Activated CD8-positive, alpha-beta T cell treated with anti-CD3 and anti-CD28 coated beads for 36 hours (primary cell): ENCODE measurements at places on chromosomes 11 and 22. TPM values are rescaled to one million over a fixed set of nuclear protein-coding genes. Genes with fewer than 3 reads are reported as not detected.

DNA sequence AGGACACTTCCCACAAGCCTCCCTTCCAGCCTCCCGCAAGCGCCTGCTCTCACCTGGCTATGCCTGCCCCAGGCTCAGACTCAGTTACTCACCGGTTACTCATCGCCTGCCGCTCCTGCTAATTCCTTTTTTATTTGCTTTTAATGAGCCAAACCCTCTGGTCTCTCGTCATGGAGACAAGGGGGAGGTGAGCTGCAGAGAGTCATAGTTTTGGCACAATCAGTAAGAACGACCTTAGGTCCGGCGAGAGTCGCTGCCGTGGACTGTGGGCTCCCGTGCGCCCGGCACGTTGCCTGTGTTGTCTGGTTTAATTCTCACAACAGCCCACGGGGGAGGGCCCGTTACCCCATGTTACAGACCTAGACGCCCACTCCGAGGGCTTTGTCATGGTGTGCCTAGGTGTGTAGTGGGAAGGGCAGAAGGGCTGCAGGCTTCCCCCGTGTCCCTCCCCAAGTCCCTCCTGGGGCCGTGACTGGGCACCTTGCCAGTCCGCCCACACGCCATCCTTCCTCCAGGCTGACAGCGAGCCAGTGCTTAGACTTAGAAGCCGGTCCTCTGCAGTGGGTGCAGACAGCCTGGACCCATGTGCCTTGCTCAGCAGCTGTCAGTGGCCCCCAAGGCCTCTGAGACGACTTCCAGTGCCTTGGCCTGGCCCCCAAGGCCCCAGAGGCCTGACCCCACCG, 42.2 kb downstream of the WNT7B start:
- H3K4me3 ChIP-seq: no peak overlapping the region
- no peaks in the 10 kb centered on the region for H3K36me3 ChIP-seq
- no peak overlapping the region for H3K27ac ChIP-seq
- peaks cover 16% of the 10 kb centered on the region for H3K27me3 ChIP-seq

- peak overlapping the region; percentile 1 for H3K27ac ChIP-seq
- H3K36me3 ChIP-seq: peaks cover 23% of the 10 kb centered on the region
- H3K4me1 ChIP-seq: no peaks in the 10 kb centered on the region
- no peaks in the 10 kb centered on the region for H3K27me3 ChIP-seq
Measured at GRCh38 chr22:35443790-35444684, 44.1 kb downstream of the MCM5 start.

DNA sequence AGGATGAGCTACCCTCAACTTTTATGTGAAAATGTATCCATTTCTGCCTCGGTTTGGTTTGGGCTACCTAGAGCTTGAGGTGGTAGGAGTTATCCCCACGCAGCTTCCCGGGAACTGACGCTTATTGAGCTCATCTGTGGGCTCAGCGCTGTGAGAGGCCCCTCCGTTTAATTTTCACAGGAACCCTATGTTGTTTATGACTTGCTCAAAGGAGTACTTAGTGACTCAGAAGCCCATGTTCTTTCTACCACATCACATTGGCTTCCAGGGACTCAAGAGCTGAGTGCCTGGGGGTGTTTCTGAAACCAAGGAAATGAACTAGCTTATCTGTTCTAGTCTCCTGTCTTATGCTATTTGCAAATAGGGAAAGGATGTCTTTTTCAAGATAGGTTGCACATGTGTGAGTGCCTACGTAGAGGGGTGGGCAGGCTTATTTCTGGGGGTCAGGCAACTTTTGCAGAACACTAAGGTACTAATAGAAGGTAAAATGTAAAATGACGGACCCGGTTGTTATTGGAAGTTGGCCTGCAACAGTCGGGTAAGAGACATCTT, 40.5 kb downstream of the MICAL2 start:
- H3K27ac ChIP-seq: peak overlapping the region; percentile 94
- DNase-seq: peak; percentile 78
- H3K4me3 ChIP-seq: peak overlapping the region; percentile 9
- H3K4me1 ChIP-seq: peaks cover 59% of the 10 kb centered on the region
- H3K36me3 ChIP-seq: peaks cover 33% of the 10 kb centered on the region

DNA sequence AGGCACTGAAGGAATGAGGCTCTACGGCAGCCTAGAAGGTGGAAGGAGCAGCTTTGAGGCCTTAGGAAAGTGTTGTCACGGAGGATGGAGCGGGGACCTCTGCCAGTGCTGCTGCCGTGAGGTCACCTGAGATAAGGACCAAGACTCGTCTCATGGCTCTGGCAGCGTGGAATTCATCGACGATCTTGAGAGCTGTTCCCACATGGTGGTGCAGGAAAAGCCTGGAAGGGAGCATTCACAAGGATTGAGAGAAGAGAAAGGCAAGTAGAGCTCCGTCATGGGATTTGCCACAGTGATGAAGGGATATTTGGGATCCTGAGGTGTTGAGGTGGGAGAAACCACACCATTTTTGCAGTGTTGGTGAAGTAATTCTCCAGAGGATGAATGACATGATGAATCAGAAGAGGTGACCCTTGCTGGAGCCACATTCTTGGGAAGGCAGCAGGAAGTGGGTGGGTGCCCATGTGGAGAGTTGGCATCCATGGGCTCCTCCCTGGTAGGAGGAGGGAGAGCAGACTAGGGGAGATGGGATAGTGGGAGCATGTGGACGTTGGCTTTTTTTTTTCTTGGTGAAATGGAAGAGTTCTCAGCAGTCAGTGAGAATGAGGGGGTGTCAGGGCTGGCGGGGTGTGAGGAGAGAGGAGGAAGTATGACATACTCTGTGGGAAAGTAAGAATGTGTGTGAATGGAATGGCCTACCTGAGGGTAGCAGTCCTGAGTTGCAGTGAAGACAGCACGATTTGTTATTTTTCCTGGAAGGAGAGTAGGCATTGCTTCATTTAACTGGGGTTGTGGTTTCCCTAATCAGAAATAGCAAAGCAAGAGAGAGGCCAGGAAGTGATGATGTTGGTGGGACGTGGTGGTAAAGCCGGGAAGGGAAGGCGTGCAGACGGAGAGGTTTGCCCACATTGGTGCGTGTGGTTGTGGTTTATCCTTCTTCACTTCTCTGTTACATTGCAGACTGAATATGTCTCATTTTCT, 11.1 kb downstream of the PPP6R3 start:
- peak; percentile 78 for DNase-seq
- H3K4me3 ChIP-seq: peak overlapping the region; percentile 62
- no peaks in the 10 kb centered on the region for H3K27me3 ChIP-seq
- peaks cover 75% of the 10 kb centered on the region for H3K4me1 ChIP-seq
- H3K27ac ChIP-seq: peak overlapping the region; percentile 86
- peaks cover 52% of the 10 kb centered on the region for H3K36me3 ChIP-seq

Gene SYT13
- total RNA-seq: not detected

DNA sequence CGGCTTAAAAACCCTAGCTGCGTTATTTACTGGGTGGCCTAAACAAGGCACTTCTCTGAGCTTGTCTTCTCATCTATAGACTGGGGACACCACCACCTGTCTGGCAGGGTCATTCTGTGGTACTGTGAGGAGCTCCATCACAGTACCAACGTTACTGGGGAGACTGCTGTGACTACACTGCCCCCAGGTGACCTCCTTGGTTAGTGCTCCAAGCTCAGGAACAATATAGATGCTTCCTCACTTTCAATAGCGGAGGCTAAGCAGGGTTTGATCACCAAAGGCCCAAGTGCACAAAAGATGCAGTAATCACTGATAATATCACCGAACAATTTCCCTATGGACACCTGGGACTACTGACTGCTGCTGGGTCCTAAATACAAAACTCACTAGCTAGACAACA, 18.8 kb downstream of the PRPF19 start:
- peaks cover 3% of the 10 kb centered on the region for H3K4me1 ChIP-seq
- no peaks in the 10 kb centered on the region for H3K27me3 ChIP-seq
- H3K27ac ChIP-seq: no peak overlapping the region
- H3K4me3 ChIP-seq: no peak overlapping the region
- peak; percentile 67 for DNase-seq

Gene YAP1
- total RNA-seq: not detected

DNA sequence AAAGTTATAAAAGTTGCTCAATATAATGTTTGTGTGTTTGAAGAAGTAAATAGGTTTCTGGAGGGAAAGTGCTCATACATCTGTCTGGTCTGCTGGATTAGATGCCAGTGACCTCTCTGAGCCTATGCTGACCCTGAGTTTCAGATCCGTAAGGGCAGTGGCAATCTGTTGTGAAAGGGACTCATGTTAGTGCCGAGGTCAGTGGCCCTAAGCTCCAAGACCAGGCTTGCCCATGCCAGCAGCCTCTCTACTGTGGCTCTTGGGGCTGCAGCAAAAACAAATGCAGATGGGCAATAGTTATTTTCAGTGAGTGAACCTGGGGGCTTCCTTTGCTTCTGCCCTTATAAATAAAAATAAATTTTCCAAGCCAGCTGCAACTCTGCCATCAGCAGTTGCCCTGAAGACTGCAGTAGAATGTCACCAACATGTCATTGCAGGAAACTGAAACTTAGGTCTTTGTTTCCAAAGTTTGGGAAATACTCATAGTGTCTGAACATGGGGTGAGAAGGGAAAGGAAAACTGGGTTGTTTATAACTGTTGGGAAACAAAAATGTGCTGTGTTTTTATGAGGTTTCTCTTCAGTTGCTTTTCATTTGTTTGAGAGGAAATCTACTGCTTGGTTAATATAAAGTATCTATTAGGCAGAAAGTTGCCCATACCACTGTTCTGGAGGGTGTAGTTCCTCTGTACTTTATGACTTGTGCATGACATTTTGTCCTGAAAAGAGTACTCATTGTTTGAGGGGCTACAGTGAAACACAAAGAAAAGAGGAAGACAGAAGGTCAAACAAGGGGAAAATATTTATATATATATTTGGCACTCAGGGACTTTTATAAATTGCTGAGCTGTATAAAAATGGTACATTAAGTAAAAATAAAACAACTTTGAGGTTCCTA, 9.5 kb upstream of the MS4A4E start:
- H3K27ac ChIP-seq: no peak overlapping the region
- DNase-seq: no peak
- no peaks in the 10 kb centered on the region for H3K36me3 ChIP-seq
- H3K4me1 ChIP-seq: no peaks in the 10 kb centered on the region
- no peak overlapping the region for H3K4me3 ChIP-seq

GRCh38 chr22:48551716-48552268, 1275.9 kb downstream of the BRD1 start:
- no peak overlapping the region for H3K27ac ChIP-seq
- H3K27me3 ChIP-seq: no peaks in the 10 kb centered on the region
- no peaks in the 10 kb centered on the region for H3K36me3 ChIP-seq
- no peaks in the 10 kb centered on the region for H3K4me1 ChIP-seq
- H3K4me3 ChIP-seq: no peak overlapping the region

- H3K36me3 ChIP-seq: peaks cover 19% of the 10 kb centered on the region
- no peak overlapping the region for H3K4me3 ChIP-seq
- no peak overlapping the region for H3K27ac ChIP-seq
- DNase-seq: no peak
- no peaks in the 10 kb centered on the region for H3K27me3 ChIP-seq
- H3K4me1 ChIP-seq: no peaks in the 10 kb centered on the region
Measured at GRCh38 chr22:45804319-45804985, 132.8 kb downstream of the ATXN10 start.

Gene JAM3
- total RNA-seq: 26.8 TPM

Gene CXCR5
- total RNA-seq: 0.92 TPM

DNA sequence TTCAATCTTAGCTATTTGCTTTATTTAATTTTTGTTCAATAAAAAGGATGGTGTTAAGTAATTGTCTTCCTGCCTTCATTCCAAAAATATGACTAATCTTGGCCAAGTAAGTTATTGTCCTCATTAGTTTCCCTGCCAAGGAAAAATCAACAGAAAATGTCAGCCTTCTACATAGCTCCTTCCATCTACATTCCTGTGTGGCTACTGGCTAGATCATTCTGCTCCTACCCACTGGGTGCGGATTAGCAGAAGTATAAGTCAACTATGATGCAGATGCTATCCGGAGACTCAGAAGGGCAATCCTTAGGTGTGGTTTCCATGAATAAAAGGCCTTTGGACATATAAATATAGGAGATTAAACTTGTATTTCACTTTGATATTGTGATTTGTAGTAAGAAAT, 154.4 kb downstream of the SBF2 start:
- peaks cover 4% of the 10 kb centered on the region for H3K36me3 ChIP-seq

Gene AGBL2
- 4.5 TPM for total RNA-seq

Gene RAB36
- total RNA-seq: 0.20 TPM
